Peyer's patch (tissue), 4 donors: ENCODE measurements at places on chromosomes 12 and 14. TPM values are rescaled to one million over a fixed set of nuclear protein-coding genes. Genes with fewer than 3 reads are reported as not detected.

- no peaks in the 10 kb centered on the region for H3K4me1 ChIP-seq
- H3K27me3 ChIP-seq, result no peaks in the 10 kb centered on the region
- no peaks in the 10 kb centered on the region for H3K36me3 ChIP-seq
- H3K27ac ChIP-seq, result no peak overlapping the region
Measured at GRCh38 chr14:87754520-87755223, 238.3 kb downstream of the GALC start.

IAPP gene
- not detected for total RNA-seq

KLRG1 gene
- total RNA-seq, result not detected

ETFBKMT gene
- 4.1 TPM for total RNA-seq

DNA sequence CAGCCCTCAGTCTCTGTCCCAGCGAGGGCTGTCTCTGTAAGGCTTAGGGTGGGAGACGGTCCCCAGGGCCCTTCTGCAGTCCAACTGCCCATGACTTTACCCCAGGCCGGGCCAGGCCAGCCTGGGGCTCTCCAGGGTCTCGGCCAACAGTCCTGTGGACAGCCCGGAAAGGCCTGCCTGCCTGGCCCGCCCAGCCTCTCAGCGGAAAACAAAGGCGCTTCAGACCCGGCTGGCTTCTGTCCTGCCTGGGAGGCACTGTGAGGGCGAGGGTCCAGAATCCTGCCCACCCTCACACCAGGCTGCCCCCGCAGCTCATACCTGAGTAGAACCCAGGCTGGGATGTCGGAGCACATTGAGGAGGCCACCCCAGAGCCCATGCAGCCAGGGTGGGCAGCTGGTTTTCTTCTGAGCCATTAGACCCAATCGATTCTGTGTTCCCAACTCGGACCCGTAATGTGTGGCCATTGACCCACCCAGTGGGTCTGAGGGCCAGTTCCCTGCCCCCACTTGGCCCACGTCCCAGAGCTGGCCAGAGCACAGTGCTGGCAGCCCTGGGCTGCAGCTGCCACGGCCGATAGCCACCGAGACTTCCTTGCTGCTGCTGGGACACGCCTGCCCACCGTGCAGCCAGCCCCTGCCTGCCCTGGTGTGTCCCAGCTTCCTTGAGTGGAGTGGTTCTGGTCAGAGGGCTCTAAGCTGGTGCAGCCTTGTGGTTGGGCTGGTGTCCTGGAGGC is 1.6 kb downstream of the CRIP2 start:
- peaks cover 5% of the 10 kb centered on the region for H3K4me1 ChIP-seq
- no peaks in the 10 kb centered on the region for H3K27me3 ChIP-seq
- peak overlapping the region; percentile 79 for H3K27ac ChIP-seq
- H3K4me3 ChIP-seq, result peak overlapping the region; percentile 41
- H3K36me3 ChIP-seq, result no peaks in the 10 kb centered on the region
- no peak for DNase-seq

SLC25A47 gene
- not detected for total RNA-seq

- no peak for DNase-seq
- H3K4me1 ChIP-seq, result no peaks in the 10 kb centered on the region
- no peak overlapping the region for H3K27ac ChIP-seq
- no peaks in the 10 kb centered on the region for H3K36me3 ChIP-seq
Measured at GRCh38 chr14:42277840-42278239, 671.2 kb downstream of the LRFN5 start.

GRCh38 chr14:24060443-24060842 is 8.6 kb downstream of the CARMIL3 start:
- H3K36me3 ChIP-seq, result no peaks in the 10 kb centered on the region
- no peaks in the 10 kb centered on the region for H3K27me3 ChIP-seq

CLEC4C gene
- not detected for total RNA-seq

SSTR1 gene
- 13.1 TPM for total RNA-seq

RIN3 gene
- total RNA-seq, result 35.8 TPM

DNA sequence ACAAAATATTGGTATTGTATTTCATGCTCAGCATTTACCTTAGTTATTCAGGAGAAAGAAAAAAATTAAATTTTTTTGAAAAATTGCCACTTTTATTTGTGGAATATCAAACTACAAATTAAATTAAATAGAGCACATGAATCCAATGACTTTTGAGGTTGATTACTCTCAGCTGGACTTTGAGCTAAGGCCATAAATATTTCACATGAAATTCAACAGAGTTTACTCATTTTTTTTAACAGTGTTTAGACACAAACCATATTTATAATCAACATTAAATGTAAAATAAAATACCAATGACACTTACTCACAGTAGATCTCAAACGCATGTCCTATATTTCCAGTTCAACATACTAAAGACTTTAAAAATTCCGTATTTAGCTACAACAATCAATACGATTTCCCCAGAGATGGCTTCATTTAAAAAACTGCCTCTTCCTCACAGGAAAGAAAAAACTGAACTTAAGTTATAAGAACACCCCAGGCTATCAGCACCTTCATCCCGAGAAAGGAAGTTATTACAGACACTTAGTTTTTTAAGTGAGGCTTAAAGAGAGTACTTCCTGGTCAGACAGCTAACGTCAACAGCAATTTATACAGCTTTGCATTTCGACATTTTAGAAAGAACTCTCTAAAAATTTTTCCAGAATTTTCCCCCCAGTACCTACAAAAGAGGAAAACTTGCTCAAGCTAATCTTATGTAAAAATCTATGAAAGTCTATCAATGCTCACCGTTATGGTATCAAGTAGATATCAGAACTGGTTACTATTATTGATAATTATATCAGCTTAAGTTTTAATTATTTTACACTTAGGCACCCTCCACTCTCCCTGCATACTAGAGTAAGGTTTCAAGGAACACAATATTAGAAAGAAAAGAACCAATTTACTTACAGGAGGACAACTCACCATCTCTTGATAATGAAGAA is 13.8 kb downstream of the TAOK3 start:
- H3K27me3 ChIP-seq, result no peaks in the 10 kb centered on the region
- peak overlapping the region; percentile 72 for H3K27ac ChIP-seq
- DNase-seq, result no peak
- no peaks in the 10 kb centered on the region for H3K36me3 ChIP-seq

- no peaks in the 10 kb centered on the region for H3K4me1 ChIP-seq
- H3K36me3 ChIP-seq, result peaks cover 71% of the 10 kb centered on the region
- no peaks in the 10 kb centered on the region for H3K27me3 ChIP-seq
- H3K4me3 ChIP-seq, result no peak overlapping the region
Measured at GRCh38 chr12:132116709-132117557, 27.2 kb downstream of the DDX51 start.

DNA sequence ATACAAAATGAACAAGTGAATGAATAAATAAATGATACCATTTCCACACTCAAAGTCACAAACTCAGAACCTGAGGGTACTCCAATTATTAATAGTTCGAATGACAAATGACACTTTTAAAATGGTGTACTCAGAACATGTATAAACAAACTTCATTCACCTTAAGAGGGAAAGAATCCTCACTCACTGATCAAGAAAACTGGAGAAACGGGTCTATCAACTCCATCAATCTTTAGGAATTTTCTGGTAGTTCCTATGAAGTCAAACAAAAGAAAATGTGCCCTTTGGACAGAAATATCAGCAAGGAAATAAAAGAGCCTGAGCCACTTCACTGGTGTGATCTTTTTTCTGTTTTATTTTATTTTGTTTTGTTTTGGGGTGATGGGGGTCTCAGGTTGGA is 5.2 kb upstream of the NRDE2 start:
- no peaks in the 10 kb centered on the region for H3K27me3 ChIP-seq
- no peak overlapping the region for H3K27ac ChIP-seq
- H3K36me3 ChIP-seq, result no peaks in the 10 kb centered on the region

LTBP2 gene
- total RNA-seq, result 20.2 TPM

- no peaks in the 10 kb centered on the region for H3K36me3 ChIP-seq
- H3K27me3 ChIP-seq, result no peaks in the 10 kb centered on the region
- no peak overlapping the region for H3K27ac ChIP-seq
Measured at GRCh38 chr12:94284046-94284445, 135.7 kb downstream of the PLXNC1 start.

GRCh38 chr14:23177181-23177580 is 6.3 kb downstream of the SLC7A8 start:
- H3K27ac ChIP-seq, result peak overlapping the region; percentile 13
- DNase-seq, result no peak
- H3K4me3 ChIP-seq, result no peak overlapping the region
- no peaks in the 10 kb centered on the region for H3K36me3 ChIP-seq
- no peaks in the 10 kb centered on the region for H3K27me3 ChIP-seq

GRCh38 chr12:100959481-100959880 is 164.9 kb downstream of the ANO4 start:
- no peaks in the 10 kb centered on the region for H3K36me3 ChIP-seq
- H3K27ac ChIP-seq, result no peak overlapping the region
- H3K4me3 ChIP-seq, result no peak overlapping the region
- DNase-seq, result no peak
- H3K4me1 ChIP-seq, result no peaks in the 10 kb centered on the region

DEPDC4 gene
- total RNA-seq, result not detected

- H3K4me3 ChIP-seq, result no peak overlapping the region
- no peaks in the 10 kb centered on the region for H3K4me1 ChIP-seq
Measured at GRCh38 chr12:93636708-93637107, 40.5 kb upstream of the CRADD start.

KLRC1 gene
- 1.9 TPM for total RNA-seq

GRCh38 chr12:106519607-106520021 is 63.2 kb upstream of the RFX4 start:
- no peak overlapping the region for H3K4me3 ChIP-seq
- H3K27ac ChIP-seq, result no peak overlapping the region
- H3K4me1 ChIP-seq, result no peaks in the 10 kb centered on the region
- H3K36me3 ChIP-seq, result no peaks in the 10 kb centered on the region

PLA2G1B gene
- not detected for total RNA-seq

DNA sequence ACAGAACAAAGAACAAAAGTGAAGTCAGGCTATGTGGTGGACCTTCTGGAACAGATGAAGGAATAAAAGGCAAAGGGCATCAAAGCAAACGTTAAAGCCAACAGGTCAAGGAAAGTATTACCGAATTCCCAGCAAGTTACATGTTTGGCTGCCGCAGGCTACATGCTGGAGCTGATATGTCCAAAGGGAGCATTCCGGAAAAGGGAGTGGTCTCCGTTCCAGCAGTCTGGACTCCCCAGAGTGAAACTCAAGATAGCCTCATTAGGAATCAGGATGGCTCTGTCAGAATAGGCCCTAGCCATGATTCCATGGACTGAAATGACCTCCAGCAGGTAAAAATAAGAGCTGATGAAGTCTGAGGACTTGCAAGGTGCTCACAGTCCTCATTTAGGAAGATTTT is 379.8 kb upstream of the PRICKLE1 start:
- no peaks in the 10 kb centered on the region for H3K27me3 ChIP-seq
- no peaks in the 10 kb centered on the region for H3K4me1 ChIP-seq
- H3K36me3 ChIP-seq, result no peaks in the 10 kb centered on the region
- DNase-seq, result no peak

OTOGL gene
- total RNA-seq, result 1.7 TPM

SLC38A4 gene
- 0.18 TPM for total RNA-seq

DNA sequence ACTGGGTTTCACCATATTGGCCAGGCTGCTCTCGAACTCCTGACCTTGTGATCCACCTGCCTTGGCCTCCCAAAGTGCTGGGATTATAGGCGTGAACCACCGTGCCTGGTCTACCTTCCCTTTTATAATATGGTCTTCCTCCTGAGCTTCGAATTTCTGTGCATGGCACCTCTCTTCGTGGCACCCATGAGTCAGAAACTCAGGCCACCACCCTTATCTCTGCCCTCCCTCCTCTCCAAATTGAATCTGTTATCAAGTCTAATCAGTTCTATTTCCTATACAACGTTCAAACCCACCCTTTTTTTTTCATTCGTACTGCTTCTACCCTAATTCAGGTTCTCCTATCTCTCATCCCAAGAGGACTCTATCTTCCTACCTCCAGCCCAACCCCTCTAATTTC is 5.0 kb upstream of the TINF2 start:
- H3K4me3 ChIP-seq, result no peak overlapping the region
- no peaks in the 10 kb centered on the region for H3K27me3 ChIP-seq
- DNase-seq, result no peak
